Hepatocyte (in vitro differentiated cells): ENCODE measurements at places on chromosomes 2 and 18. TPM values are rescaled to one million over a fixed set of nuclear protein-coding genes. Genes with fewer than 3 reads are reported as not detected.

DNA sequence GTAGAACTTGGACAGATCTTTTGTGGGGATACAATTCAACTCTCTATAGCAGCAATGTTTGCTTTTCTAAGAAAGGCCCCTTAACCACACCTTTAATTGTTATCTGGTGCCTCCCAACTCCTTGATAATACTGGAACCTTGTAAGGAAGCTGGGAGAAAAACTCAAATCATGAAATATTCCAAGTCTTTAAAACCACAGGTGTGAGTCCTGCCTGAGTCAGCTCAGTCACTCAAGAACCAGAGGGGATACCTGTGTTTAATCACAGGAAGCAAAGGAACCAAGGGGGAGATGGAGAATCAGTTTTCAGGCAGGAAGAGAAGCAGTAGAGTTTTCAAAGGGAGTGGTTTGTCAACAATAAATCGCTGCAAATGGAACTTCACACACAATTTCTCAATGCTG is 159.9 kb downstream of the LAMA3 start:
- H3K4me1 ChIP-seq: peaks cover 5% of the 10 kb centered on the region
- peak overlapping the region; percentile 58 for H3K27ac ChIP-seq
- H3K4me3 ChIP-seq: no peak overlapping the region
- DNase-seq: no peak
- H3K36me3 ChIP-seq: no peaks in the 10 kb centered on the region

GRCh38 chr18:14979875-14980274 is 231.9 kb downstream of the ANKRD30B start:
- H3K36me3 ChIP-seq: no peaks in the 10 kb centered on the region
- no peak overlapping the region for H3K4me3 ChIP-seq
- no peak overlapping the region for H3K27ac ChIP-seq
- DNase-seq: no peak
- no peaks in the 10 kb centered on the region for H3K27me3 ChIP-seq
- no peaks in the 10 kb centered on the region for H3K4me1 ChIP-seq

The REG3G gene
- total RNA-seq: 0.30 TPM in 1 of 2 replicates, not detected in the other

DNA sequence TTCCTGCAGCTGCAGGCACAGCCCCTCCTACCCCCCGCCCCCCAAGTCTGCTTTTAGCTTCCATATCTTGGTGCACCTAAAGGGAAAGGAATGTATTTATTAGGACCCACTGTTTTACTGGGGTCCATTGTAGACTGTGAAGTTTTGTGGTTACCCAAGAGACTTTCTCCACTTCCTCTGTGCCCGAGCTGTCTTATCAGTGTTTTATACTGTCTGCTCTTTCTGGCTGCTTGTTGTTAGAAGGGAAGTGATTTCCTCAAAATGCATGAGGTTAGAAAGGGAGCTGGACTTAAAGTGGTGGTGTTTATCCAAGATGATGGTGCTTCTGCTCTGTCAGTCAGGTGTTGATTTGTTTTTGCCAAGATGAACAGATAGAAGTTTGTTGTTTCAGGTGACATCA is 85.0 kb downstream of the PTH2R start:
- H3K4me3 ChIP-seq: no peak overlapping the region
- no peaks in the 10 kb centered on the region for H3K36me3 ChIP-seq
- no peak overlapping the region for H3K27ac ChIP-seq
- peaks cover 6% of the 10 kb centered on the region for H3K4me1 ChIP-seq
- DNase-seq: no peak

GRCh38 chr18:37361335-37362157 is 204.1 kb downstream of the CELF4 start:
- H3K4me3 ChIP-seq: no peak overlapping the region
- no peak for DNase-seq
- H3K27me3 ChIP-seq: peaks cover 44% of the 10 kb centered on the region
- H3K4me1 ChIP-seq: no peaks in the 10 kb centered on the region
- H3K36me3 ChIP-seq: no peaks in the 10 kb centered on the region
- H3K27ac ChIP-seq: no peak overlapping the region

DNA sequence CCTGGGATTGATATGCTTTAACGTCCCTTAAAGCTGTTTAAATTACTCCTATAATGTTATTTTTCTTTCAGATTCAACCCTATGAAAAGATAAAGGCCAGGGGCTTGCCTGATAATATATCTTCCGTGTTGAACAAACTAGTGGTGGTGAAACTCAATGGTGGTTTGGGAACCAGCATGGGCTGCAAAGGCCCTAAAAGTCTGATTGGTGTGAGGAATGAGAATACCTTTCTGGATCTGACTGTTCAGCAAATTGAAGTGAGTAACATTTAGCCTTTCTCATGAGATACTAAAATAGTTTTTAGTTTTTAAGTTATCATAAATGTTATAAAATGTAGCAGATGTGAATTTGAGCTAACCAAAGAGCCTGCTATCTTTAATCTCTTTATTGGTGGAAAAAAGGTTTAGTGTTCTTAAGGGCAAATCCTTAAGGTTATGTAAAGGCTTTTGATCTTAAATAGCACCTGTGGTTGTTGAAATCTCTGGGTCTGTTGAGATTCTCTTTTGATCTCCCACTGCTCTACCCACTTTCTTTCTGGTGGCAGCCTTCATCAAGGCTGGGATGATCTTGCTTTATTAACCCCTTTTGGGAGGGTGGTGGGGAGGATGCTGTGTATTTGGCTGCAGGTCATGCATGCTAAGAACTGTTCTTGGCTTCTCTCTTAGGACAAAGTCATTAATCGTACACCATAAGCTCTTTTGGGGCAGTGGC is 40.9 kb downstream of the UGP2 start:
- no peak overlapping the region for H3K27ac ChIP-seq
- no peak for DNase-seq
- no peaks in the 10 kb centered on the region for H3K36me3 ChIP-seq
- no peaks in the 10 kb centered on the region for H3K4me1 ChIP-seq

DNA sequence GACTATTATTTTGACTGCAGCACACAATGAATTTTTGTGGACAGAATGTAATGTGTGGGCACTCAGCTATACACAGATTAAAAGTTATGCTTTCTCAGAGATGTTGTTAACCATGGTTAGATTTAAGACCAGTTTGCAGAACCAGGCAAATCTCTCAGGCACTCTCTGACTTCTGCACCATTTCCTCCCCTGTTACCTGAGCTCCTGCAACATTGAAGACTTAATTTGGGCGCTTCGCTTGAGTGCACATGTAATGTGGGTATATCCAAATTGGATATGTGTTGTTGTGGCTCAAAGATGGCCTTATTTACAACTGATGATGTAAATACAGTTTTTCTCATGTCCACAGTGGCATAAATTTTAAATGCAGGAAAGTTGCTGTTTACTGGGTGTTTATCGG is 469.4 kb downstream of the PTPRM start:
- no peaks in the 10 kb centered on the region for H3K27me3 ChIP-seq
- no peaks in the 10 kb centered on the region for H3K4me1 ChIP-seq
- no peak overlapping the region for H3K27ac ChIP-seq
